Activated naive CD4-positive, alpha-beta T cell (primary cell): ENCODE measurements at places on chromosomes 1 and 21.

- DNase-seq = no peak
These were observed 1.7 kb downstream of the CEP170 start for GRCh38 chr1:243253211-243253925.

DNA sequence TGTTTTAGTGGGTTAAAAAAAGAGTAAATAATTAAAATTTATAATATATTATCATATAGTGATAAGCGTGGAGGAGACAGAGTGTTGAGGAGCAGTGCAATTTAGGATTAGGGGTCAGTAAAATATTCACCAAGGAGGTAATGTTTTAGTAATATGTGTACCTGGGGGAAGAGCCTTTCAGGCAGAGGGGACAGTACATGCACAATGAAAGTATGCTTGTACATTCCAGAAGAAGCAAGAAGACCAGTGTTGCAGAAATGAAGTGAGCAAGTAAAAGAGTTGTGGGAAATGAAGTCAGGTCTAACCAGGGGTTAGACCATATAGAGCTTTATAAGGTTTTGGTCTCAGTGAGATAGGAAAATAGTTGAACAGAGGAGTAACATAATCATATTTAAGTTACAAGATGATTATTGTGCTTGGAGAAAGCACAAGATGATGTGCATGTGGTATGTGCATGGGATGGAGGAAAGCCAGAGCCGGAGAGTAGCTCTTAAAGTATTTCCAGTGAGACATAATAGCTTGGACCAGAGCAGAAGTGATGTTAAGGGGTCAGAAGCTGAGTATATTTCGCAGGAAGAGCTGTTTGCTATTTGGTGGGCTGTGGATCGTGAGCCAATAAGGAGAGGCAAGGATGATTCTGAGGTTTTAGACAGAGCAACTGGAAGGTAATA is 44.8 kb downstream of the SNX7 start:
- no peak for DNase-seq

DNA sequence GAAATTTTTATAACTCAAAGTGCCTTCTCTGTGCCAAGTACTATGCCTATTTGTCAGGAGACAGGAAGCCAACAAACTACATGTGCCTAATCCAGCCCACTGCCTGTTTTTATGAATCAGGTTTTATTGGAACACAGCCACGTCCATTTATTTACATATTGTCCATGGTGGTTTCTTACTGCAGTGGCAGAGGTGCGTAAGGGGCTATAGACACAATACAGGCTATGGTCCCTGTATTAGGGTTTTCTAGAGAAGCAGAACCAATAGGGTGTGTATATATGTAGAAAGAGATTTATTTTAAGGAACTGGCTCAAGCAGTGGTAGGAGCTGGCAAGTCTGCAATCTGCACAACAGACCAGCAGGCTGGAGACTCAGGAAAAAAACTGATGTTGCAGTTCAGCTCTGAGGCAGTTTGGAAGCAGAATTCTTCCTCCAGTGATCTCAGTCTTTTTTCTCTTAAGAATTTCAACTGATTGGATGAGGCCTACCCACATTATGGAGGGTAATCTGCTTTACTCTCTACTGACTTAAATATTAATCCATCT is 15.4 kb downstream of the PPIE start:
- no peak for DNase-seq

DNA sequence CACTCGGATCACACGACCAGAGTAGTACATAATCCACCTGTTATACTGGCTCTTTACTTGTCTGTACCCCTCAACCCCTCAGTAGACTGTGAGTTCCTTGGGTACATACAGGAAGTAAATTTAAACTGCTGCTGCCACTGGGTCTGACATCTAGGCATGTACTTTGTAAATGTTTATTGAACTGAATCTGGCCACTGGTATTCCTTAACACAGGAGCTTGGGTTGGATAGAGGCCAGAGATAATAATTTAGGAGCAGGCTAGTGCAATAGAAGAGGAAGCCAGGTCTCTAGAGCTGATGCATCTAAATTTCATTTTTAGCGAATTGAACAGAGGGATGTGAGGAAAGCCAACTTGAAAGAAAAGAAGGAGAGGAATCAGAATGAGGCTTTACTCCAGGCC is 12.4 kb downstream of the TTC4 start:
- no peak for DNase-seq

DNA sequence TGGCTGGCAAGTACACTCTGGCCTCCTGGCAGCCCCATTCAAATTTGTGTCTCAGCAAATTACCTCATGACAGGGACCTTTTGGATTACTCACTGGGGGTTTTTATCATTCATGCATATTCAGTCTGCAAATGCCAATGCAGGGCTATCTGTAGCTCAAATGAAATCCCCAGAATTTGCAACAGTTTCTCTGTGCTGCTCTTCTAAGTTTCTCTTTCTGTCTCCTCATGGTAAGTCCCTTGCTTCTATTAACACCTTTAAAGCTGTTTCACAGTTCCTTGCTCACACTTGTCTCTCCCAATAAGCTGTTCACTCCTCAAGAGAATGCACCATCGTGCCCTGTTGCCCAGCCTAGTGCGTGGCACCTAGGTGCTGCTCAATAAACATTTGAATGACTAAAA is 3.3 kb upstream of the FAM78B start:
- no peak for DNase-seq

GRCh38 chr1:187876775-187877174 is 1048.0 kb downstream of the PLA2G4A start:
- DNase-seq = no peak

GRCh38 chr1:96080925-96081324 is 640.7 kb upstream of the PTBP2 start:
- no peak for DNase-seq

DNA sequence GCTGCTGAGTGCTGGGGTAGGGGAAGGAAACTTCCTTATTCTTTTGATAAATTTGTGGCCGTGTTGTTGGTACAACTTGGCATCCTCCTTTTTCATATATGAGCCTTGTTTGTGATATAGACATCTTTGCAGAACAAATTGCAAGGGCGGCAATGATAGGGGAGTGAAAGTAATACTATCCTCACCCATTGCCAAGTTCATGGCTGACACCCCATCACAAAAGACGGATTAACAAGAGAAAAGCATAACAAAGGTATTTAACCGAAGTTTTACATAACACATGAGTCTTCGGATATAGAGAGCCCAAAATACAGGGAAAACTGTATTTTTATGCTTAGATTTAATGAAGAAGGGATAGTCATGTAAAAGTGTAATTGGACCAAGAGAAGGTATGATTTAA is 86.3 kb upstream of the TMPRSS2 start:
- no peak for DNase-seq

GRCh38 chr1:115762779-115763178 is 5.7 kb downstream of the CASQ2 start:
- DNase-seq = no peak

DNA sequence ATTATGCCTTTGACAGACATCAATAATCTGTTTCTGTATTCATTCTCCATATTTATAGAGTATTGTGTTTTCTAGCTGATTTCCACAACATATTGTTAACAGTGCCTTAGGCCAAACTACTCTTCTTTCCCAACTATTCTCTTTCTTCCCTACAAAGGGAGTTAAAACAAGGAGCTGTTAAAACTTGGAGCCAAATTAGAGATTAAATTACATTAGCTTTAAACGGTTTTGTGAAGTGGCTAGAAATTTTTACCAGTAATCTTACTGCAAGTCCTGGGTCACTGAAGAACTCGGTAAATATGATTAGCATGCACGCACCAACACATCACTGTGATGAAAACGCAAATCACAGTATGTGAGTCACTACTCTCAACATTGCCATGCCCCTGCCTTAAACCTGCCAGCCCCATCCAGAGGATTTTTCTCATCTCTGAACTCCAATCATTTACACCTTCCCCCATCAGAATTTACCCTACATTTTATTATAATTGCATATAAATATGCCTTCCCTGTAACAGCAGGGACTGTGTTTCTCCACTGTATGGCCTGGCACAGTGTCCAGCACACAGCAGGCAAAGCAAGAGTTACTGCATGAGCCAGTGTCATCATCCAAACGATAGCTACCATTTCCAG is 1.5 kb upstream of the PRDX6 start:
- no peak for DNase-seq

DNA sequence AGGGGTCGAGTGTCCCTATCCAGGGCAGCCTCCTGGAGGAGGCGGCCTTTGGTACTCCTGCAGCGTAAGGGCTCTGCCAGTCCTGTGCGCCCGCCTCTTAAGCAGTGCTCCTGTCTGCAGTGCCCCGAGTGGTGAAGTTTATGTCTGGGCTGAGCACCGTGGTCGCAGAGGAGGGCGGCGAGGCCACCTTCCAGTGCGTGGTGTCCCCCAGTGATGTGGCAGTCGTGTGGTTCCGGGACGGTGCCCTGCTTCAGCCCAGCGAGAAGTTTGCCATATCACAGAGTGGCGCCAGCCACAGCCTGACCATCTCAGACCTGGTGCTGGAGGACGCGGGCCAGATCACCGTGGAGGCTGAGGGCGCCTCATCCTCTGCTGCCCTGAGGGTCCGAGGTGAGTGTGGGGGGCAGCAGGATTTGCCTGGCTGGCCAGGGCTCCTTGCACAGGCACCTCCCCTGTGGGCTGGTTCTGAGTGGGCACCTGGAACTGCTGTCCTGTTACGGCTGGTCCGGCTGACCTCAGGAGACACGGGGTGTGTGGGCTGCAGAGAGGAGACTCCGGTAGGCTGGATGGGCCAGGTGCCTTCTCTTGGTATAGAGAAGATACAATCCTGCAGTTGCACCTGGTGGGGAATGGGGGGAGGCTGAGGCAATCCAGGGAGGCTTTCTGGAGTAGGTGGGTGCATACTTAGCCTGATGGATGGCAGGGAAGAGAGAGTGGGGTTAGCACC is 66.8 kb downstream of the OBSCN start:
- no peak for DNase-seq

GRCh38 chr1:214214851-214215250 is 66.1 kb upstream of the SMYD2 start:
- DNase-seq = no peak
